ENCODE measurements at places on chromosomes 7 and 10.

DNA sequence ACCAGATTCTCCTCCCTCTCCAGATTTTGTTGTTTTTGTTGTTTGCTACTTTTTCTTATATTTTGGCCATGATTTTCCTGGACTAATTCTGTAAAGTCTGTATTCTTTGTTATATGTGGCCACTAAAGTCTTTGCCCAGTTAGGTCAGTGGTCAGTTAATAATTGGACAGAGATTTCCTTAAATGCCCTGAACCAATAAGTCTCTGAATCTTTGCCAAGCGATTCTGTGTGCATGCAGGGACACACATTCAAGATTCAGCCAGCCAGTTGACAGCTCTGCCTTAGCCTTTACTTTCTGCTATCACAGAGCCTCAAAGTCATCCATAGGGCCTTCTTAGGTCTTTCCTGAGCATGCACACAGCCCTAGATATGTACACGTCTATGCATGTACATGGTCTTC is 11.0 kb upstream of the COL17A1 start:
- DNase-seq: no peak

DNA sequence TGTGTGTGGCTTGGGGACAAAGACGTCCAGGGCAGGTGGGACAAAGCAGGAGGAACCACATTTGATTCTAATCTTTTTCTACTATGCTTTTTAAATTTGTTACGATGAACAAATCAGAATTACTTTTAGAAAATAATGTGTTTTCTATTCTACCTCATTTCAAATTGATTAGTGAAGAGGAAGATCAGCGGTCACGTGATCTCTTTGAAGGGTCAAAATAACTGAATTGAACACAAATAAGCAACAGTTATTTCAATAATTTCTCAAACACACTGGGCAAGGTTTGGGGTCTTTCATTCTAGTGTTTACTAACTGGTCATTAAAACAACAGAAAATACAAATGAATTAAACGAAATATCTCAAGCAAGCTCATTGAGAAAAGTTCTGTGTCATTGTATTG is 773.0 kb upstream of the IGFBP3 start:
- DNase-seq: no peak

- DNase-seq: no peak
Observed at GRCh38 chr10:79342811-79343561, 4.3 kb upstream of the PPIF start.

- DNase-seq: no peak
Observed at GRCh38 chr10:36578306-36578705, 547.1 kb upstream of the ANKRD30A start.

GRCh38 chr10:30944005-30944404 is 87.7 kb downstream of the ZNF438 start:
- no peak for DNase-seq

- DNase-seq: no peak
Observed at GRCh38 chr7:6725003-6725402, 18.3 kb upstream of the ZNF12 start.

GRCh38 chr7:1883834-1884582 is 213.9 kb downstream of the ELFN1 start:
- no peak for DNase-seq

GRCh38 chr10:132601567-132601966 is 64.0 kb downstream of the INPP5A start:
- DNase-seq: no peak

DNA sequence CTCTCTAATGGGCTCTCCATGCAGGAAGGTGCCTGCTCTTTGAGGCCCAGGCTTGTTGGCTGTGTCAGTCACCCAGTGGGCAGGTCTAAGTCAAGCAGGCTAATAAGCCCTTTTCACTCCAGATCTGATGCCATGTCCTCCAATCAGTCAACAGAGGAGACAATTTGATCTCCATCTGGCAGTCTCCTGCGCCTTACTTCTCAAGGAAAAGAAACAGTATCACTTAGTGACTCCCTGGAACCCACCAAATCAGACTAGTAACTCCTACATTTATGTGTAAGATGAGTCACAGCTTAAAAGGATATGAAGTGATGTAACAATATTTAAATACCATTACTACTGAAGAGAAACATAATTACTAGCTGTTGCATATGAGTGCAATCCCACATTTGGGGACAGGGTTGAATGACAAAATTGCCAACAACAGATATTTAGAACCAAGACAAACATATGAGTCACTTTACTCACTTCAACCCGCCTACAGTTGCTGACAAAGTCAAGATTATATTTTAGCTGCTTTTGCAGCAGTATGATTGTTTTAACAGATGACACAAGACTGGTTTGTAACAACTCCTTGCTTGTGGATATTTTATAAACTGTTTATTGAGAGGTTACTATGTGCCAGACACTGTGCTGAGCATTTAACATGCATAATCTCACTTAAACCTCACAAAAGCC is 72.1 kb downstream of the USP6NL start:
- no peak for DNase-seq

GRCh38 chr10:72030762-72031543 is 57.4 kb downstream of the SPOCK2 start:
- DNase-seq: no peak
